Spinal cord (tissue), 10 donors: ENCODE measurements at places on chromosomes 13 and 19.

DNA sequence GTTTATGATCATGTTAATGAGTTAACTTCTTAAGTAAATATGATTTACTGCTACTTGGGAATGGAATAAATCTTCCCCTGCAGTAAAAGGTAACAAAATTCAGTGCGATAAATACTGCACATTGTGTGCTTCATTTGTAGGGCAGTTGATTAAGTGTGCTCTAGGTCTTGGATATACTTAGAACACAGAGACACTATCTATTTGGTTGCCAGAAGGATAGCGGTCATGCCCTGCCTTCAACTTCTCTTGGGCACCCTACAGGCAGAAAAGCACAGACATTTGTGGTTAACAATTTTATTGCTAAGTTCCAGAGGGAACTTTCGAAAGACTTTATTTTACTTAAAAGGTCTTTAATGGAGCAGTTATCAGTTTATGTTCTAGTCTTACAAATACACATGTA, 605.8 kb downstream of the PCDH9 start:
- DNase-seq: no peak

DNA sequence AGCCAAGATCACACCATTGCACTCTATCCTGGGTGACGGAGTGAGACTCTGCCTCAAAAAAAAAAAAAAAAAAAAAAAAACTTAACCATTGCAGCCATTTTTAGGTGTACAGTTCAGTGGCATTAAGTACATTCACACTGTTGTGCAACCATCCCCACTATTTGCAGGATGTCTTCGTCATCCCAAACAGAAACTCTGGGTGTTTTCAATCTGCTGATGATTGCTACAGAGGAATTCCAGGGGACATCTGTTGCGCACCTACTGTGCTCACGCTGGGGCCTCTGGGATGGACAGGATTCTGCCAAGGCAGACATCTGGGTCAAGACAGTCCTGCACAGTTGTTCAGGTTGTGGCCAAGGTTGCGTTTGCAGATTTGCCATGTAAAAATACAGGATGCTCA, 2.4 kb upstream of the APOC4 start:
- DNase-seq: no peak

DNA sequence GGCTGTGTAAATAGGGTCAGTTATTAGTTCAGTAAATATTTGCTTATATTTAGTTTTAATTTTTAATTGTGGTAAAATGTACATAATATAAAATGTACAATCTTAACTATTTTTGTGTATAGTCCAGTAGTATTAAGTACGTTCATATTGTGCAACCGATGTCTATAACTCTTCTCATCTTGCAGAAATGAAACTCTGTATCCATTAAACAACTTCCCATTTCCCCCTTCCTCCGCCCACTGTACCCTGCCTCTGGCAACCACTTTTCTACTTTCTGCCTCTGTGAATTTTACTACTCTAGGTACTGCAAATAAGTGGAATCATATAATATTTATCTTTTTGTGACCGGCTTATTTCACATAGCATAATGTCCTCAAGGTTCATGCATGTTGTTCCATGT, 24.4 kb downstream of the UBAC2 start:
- no peak for DNase-seq

GRCh38 chr13:104376588-104376987, 1310.4 kb upstream of the SLC10A2 start:
- DNase-seq: no peak

DNA sequence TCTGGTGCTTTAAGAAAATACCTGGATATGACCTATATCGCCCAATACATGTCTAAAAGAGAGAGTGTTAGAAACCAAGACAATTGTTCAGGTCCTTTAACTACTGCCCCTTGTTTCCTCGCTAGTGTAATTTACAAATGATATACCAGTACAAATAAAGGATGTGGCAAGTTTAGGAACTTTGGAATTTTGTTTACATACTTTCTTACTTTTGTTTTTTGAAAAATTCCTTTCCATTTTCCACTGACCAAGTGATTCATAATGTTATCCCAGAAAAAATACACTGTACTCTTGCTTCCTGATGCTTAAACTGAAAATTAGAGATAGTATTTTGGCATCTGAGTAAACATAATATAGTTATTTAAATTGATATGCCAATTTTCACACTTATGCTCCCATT, 96.8 kb upstream of the CSNK1A1L start:
- no peak for DNase-seq

DNA sequence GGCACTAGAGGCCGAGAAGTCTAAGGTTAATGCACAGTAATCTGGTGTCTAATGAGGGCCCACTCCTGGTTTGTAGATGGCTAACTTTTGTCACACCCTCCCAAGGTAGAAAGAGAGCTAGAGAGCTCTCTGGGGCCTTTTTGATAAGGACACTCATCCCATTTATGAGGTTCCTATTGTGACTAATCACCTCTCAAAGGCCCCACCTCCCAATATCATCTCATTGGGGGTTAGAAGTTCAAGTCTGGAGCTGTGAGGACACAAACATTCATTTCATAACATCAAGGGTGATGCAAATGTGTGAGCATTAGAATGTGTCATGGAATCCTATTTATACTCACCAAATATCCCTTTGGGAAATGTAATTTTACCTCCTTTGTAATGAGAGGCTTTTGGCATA, 79.2 kb upstream of the SLC10A2 start:
- DNase-seq: no peak

GRCh38 chr19:19568802-19569756, 31.0 kb downstream of the CILP2 start:
- no peak for DNase-seq

DNA sequence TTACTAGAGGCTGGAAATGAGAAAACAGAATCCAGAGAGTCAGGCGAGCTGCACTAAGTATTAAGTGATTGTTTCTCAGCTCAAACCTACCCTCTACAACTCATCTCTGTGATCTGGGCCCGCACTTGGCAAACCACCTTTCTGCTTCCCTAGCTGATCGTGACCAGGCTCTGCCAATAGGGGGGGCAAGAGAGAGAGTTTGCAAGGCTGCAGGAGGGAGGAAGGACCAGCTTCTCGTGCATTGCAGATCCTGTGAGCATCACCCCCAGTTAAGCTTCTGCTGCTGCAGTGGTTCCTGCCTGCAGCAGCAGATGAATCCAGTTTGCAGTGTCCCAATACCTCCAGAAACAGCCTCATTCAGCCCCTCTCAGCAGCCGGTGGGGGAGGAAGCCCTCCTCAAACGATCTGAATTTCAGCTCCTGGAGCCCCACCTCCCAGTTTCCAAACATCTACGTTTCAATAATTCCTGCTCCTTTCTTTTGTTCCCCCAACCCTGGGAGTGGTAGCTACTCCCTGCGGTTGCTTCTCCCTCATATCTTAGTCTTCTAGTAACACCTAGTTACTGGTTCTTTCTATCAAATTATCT, 20.0 kb downstream of the XRCC1 start:
- peak; percentile 90 for DNase-seq

DNA sequence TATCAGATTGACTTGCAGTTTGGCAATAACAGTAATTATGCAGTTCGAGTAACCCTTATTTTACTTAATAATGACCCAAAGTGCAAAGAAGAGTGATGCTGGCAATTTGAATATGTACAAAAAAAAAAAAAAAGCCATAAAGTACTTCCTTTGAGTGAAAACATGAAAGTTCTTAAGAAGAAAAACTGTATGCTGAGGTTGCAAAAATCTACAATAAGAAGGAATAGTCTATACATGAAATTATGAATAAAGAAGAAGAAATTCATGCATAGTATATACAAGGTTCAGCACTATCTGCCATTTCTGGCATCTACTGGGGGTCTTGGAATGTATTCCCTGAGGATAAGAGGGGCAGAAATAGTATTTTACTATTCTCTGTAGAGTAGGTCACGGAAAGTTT, 55.9 kb downstream of the ZC3H13 start:
- DNase-seq: no peak

- DNase-seq: no peak
Observed at GRCh38 chr13:43166644-43167457, 143.5 kb downstream of the DNAJC15 start.

- DNase-seq: no peak
Observed at GRCh38 chr13:100098445-100099116, 9.7 kb downstream of the PCCA start.

GRCh38 chr19:40465025-40465556, 454 bp downstream of the BLVRB start:
- DNase-seq: no peak

- peak; percentile 24 for DNase-seq
Observed at GRCh38 chr13:104318121-104318520, 1251.9 kb upstream of the SLC10A2 start.

GRCh38 chr13:99153219-99153618, 47.4 kb upstream of the UBAC2 start:
- no peak for DNase-seq

DNA sequence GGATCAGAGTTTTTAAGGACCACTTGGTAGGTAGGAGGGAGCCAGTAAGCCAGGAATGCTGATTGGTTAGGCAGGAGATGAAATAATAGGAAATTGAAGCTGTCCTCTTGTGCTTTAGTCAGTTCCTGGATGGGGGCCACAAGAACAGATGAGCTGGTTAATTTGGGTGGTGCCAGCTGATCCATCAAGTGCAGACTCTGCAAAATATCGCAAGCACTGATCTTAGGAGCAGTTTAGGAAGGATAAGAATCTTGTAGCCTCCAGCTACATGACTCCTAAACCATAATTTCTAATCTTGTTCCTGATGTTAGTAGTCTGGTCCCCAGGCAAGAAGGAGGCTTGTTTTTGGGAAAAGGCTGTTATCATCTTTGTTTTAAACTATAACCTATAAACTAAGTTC, 117.9 kb upstream of the GPR12 start:
- DNase-seq: no peak

DNA sequence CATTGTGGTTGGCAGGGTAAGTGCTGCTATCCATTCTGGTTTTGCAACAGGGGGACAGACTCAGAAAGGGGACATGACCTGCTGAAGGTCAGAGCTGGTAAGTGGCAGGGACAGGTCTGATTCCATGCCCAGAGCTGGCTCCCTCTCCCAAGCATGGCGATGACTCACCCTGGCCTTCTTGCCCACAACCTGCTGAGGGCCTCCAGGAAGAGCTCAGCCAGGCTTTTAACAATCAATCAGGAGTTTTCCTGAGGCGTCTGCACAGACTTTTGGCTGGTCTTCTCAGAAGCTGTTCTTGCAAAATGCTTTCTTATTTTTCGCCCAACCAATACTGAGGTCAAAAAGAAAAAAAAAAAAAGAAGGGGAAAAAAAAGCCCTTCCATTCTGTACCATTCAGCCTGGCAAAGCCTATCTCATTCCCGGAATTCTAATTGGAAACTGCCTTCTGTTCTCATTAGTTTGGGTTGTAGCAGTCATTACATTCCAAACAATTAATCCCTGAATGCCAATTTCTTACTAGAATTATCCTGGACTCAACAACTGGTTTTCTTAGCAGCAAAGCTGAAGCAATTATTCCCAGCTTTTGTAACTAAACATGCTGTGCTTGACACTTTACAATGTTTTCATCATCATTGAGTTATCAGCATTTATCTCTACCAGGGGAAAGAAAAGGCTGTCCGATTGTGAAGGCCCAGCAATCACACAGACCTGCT, 17.7 kb downstream of the SIAH3 start:
- no peak for DNase-seq

DNA sequence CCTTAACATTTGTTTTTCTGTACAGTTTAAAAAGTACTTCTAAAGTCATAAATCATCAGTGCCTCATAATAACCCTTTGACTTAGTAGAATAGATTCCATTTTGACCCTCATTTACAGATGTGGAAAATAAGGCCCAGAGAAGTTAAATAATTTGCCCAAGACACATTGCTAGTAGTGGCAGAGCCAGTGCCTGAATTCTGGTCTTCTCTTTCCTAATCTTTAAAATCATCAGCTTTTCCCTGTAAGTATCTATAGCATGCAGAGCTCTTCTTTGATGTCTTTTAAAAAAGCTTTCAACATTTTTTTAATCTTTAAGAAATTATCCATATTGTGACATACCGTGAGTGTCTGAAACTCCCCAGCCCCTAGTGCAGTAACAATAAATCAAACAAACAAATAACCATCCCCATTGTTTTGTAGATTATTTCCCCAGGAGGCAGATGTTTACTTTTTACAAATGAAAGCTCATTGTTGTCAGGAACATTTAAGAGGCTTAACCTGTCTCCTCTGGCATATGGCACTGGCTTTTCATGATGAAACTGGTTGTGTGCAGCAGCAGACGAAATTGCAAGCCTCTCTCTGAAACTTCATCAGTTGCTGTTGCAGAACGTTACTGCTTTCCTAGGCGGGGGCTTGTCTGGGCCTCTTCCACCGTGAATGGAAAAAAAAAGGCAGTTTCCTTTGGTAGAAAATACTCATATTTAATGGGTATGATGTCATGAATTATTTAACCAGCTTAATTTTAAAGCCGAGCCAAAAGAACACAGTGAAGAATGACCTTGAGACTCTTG, 31.7 kb upstream of the PCDH8 start:
- no peak for DNase-seq

DNA sequence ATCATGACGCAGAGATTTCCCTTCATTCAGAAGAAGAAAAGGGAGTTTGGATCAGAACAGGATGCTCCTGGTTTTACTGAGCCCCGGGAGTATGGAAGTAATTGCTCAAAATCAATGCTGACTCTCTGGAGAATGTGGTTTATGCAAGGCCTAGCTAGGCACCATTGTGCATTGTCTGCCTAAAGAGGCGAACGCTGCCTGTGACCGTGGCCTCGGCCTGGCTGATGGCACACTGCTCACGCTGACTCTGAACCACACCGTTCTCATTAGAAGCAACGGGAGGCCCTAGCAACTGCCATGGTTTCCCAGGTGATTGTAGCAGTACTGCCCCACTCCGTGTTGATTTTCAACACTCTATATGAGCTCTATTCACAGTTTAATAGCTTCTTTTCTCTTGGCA, 41.7 kb upstream of the UBL3 start:
- peak; percentile 55 for DNase-seq

DNA sequence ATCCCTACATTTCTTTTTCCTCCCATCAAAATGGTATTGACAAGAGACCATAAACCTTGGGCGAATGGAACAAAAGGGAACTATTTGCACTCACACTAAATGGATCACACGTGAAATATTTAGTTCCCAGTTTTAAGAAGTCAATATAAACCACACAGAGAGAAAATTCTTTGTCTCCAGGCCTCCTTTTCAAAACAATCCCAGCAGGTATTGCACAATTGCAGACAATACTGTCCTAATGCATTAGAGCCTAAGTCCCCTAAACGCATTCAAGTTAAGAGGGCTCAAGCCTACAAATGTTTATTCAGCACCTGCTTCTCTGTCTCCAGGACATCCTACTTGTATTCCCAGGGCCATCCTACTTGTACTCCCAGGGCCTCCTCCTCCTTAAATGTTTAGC, 1.3 kb upstream of the B3GLCT start:
- DNase-seq: no peak

GRCh38 chr13:109778102-109778542, 8.3 kb downstream of the IRS2 start:
- no peak for DNase-seq
